ENCODE measurements at places on chromosomes 3 and 15.

DNA sequence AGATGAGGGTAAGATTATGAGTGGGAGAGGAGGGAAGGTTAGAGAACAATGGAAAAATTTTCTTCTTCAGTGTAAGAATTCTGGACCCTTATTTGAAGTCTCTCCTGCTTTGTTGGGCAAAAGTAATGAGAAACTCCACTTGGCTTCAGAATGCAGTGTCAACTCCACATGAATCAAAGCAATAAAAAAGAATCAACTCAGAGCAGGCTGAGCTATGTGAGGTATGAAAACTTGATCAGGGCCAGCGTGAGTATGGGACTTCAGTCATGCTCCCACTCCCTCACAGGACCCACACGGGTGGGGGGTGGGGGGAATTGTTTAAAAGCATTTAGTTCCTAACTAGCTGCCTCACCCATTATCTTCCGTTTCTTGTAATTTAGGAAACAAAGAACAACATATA, 502.2 kb downstream of the PDCD6IP start:
- no peak for DNase-seq

DNA sequence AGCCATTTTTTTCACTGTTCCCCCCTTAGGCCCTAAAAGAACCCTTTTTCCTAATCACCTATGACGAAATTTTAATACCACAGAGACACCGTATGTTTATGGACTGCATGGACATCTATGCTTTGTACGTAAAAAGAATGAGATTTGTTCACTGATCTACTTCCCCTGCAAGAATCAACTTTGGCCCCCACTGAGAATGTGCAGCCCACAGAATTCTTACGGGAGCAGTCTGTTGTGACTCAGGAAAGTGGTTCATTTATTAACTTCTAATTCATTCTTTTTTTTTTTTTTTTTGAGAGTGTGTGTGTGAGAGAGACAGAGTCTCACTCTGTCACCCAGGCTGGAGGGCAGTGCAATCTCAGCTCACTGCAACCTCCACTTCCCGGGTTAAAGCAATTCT, 17.6 kb downstream of the EIF4E3 start:
- no peak for DNase-seq

- DNase-seq = no peak
These were observed 31.4 kb upstream of the GABRB3 start for GRCh38 chr15:26804063-26804804.

GRCh38 chr3:16808393-16809107, 76.2 kb upstream of the PLCL2 start:
- DNase-seq = no peak

GRCh38 chr15:59587085-59587826, 24.3 kb upstream of the GCNT3 start:
- no peak for DNase-seq

DNA sequence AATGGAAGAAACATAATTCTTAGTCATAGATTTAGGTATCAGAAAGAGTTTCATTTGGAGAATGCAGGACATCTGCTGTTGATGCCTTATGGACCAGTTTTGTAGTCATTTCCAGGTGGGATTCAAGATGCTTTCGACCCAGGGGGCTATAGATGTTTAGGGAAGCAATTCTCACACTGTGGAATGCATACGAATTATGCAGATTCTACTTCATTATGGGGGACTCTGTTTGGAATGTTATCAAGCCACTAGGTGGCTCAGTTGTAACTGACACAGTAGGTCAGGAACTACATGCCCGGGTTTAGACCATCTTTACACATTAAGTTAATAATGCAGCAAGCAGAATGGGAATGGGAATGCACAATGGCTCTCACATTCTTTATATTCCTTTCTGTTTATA, 1359.8 kb downstream of the ZPLD1 start:
- DNase-seq = no peak

GRCh38 chr15:87099916-87100315, 1020.2 kb downstream of the AGBL1 start:
- DNase-seq = no peak

GRCh38 chr3:194768586-194768985, 82.9 kb downstream of the FAM43A start:
- DNase-seq = no peak

DNA sequence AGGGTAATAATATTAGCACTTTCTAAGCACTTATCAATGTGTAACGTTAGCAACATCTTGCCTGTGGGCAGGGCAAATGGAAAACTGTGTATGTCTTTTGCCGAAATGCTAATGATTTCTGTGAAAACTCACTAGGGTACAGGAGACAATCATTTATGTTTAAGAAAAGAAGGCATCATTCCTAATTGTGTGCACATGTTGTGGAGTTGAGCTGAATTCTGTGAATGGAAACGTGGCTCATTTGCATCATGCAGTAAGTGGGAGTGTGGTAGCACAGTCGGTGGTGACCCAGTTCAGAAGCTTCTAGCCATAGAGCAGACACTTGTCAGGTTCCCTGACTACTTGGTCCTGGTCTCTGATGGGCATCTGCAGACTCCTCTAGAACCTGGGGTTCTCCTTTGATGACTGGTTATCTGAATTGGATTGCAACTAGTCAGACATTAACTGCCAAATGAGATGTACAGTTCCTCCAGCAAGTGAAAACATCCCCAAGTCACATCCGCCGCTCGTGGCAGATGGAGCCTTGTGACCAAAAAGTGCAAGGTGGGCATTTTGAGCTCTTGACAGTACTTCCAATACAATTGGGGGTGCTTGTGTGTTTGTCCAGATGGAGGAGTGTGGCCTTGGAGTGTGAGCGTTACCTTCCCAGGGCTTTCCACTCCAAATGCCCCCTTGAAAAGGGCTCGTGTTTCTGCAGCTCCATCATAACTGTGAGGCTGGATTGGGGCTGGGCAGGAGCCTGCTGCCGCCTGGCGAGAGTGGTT, 21.5 kb downstream of the MRPS25 start:
- no peak for DNase-seq

- DNase-seq = no peak
These were observed 1.2 kb downstream of the GNAI2 start for GRCh38 chr3:50237133-50237651.

GRCh38 chr15:93973287-93973686, 258.1 kb upstream of the MCTP2 start:
- DNase-seq = no peak

DNA sequence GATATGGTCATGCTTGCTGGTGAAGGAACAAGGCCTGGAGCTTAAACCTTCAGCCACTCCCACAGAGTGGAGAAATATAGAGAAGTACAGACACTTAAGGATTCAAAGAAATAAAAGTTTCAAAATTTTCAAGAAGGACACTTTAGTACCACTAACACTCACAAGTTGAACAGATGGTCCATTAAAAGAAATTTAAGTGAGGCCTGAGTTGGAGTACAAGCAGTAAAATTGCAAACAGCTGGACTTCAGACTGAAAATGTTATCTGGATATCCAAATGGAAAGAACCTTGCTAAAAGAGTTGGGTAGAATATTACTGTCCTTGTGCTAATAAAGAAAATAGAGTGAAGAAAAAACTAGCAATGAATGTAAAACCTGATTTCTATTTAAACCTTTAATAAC, 397.1 kb upstream of the KCNMB2 start:
- DNase-seq = no peak

DNA sequence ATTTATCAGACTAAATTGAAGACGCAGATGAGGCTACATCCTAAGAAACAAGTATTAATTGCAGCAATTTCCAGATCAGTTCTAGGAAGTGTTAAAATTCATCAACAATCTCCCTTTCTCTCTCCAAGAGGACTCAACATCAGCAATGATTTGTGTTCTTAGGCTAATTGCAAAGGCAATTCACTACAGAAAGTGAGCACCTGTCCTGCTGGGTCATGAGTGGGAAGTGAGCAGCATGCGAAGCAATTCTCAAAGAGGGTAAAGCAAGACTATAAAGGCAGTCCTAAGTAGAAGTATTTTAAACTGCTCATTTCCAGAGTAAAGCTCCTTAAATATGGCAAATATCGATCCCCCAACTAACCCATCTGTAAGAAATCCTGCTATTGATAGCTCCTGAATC, 1191.0 kb upstream of the ALCAM start:
- no peak for DNase-seq

DNA sequence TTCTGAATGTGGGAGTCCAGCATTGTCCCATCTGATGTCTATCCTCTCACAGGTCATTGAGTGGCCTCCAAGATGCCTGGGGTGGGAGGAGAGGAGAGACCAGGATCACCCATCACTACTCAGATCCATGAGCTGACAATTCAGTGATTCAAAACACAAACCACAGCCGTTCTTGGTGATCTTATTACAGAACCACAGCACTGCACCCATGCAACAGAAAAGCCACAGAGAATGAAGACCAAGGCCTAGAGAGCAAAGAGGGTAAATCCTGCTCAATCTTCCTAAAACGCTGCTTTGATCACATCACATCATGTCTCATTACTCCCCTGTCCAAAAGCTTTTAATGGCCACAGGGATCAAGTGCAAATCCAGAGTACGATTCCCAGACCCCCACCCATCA, 23.5 kb downstream of the ANP32A start:
- no peak for DNase-seq

- no peak for DNase-seq
These were observed 15.7 kb downstream of the RBSN start for GRCh38 chr3:15083252-15083651.

DNA sequence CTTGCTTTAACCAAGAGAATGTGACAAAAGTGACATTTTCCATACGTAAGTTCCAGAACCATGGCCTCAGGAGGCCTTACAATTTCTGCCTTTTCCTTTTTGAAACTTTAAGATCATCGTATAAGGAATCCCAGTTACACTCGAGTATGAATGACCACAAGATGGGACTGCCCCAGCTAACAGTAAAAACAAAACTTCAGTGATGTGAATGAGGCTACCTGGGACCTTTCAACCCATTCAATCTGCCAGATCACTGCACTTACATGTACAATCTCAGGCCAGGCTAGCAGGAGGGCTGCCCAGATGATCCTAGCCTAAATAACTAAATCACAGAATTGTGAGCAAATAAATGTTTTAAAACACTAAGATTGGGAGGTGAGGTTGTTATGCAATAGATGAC, 328.8 kb downstream of the CNTN6 start:
- DNase-seq = no peak

DNA sequence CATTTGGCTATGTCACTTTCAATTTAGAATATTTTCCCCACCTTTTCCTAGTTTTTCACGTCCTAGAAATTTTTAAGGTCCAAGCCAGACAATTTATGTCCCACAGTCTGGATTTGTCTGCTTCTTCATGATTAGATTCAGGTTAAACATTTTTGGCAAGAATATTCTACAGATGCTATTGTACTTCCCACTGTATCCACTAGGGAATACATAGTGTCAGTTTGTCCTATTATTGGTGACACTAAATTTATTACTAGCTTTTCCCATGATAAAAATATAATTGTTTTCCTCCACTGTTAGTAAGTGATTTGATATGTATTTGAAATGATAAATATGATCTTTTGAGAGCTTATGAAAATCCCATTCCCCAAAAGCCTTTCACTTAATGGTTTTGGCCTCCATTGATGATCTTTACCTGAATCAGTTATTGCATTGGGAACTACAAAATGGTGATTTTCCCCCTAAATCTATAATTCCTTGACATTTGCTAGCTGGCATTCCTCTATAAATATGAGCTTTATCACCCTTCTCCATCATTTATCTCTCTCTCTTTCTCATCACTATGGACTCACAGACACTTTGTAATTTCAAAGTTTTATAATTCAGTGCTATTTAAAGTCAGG, 8.3 kb downstream of the ARL14 start:
- DNase-seq = no peak

- DNase-seq = no peak
These were observed 16.2 kb upstream of the HERC1 start for GRCh38 chr15:63849906-63850305.

DNA sequence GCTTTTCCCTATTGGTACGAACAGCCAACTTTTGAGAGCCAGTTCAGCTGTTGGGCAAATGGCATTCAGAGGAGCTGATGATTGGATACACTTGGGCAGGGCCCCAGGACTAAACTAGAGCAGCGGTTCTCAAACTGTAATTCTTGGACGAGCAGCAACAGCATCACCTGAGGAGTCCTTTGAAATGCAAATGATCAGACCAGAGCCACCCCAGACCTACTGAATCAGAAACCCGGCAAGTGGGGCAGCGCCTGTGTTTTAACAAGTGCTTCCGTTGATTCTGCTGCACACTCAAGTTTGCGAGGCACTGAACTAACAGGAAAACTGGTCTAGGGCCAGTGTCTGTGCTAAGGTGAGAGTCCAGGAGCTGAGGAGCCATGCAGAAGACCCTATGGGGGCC, 239.7 kb downstream of the UACA start:
- DNase-seq = no peak

DNA sequence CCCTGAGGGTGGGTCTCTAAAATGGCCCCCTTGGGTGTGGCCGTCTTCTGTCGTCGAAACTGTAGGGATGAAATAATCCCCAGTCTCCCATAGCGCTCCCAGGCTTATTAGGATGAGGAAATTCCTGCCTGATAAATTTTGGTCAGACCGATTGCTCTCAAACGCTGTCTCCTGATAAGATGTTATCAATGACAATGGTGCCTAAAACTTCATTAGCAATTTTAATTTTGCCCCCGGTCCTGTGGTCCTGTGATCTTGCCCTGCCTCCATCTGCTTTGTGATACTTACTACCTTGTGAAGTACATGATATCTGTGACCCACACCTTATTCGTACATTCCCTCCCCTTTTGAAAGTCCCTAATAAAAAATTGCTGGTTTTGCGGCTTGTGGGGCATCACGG, 5.1 kb upstream of the RAB7A start:
- DNase-seq = no peak

- DNase-seq = no peak
These were observed 11.7 kb downstream of the PXYLP1 start for GRCh38 chr3:141243271-141243707.

DNA sequence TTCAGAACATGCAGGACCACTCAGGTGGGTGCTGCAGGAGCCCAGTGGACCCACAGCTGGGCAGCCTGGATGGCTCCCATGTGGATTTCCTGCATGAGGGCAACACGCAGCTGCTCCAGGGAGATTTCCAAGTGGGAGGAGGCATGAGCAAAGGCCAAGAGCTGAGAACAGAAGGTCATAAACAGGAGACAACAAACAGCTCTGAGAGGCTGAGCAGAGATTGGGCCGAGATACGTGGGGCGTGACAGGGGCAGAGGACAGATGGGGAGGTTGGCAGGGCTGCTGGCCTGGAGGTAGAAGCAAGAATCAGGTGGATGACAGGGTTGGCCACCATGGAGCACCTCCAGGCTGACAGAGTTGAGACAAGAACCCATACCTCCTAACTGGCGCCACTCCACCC, 2.9 kb downstream of the PHGR1 start:
- no peak for DNase-seq

GRCh38 chr15:68414206-68414555, 17.8 kb downstream of the ITGA11 start:
- no peak for DNase-seq

DNA sequence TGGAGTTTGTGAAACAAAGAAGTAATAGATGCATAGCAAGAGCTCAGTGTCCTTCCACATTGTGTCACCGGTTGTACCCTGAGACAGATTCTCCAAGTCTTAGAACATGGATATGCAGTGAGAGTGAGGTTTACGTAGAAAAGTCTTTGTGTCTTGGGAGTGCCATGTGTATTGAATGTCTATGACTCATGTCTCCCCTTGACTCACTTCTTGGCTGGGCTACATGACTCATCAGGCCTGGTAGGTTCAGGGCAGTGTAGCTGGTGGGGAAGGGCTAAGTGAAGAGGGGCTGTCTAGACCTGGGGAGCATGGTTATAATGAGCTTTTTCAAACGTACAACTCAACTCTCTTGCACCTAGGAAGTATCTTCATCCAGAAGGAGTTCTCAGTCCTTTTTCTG, 167.4 kb downstream of the GAP43 start:
- DNase-seq = peak; percentile 83
